ENCODE measurements at places on chromosomes 1 and 21. TPM values are rescaled to one million over a fixed set of nuclear protein-coding genes. Genes with fewer than 3 reads are reported as not detected.

TENT5C gene
- total RNA-seq: 0.12 TPM

IL24 gene
- not detected for total RNA-seq

DNA sequence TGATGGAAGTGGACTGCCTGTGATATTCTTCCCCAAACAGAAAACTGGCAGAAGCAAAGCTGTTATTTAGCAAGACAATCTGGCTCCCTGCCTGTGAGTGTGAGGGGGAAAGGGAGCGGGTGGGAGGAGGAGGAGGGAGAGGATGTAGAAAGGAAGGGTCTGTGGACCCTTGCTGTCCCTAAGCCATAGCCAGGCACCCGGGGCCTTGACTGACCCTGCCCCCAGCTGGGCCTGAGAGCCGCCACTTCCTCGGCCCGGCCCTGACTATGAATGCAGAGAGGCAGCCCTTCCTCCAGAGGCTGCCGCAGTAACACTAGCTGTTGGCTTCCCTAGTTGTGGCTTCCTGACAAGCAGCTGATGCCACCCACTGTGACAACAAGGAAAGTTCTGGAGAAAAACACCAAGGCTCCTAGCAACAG lies 13.9 kb downstream of the PLA2G2F start:
- H3K27ac ChIP-seq: no peak overlapping the region
- no peaks in the 10 kb centered on the region for H3K27me3 ChIP-seq
- no peaks in the 10 kb centered on the region for H3K36me3 ChIP-seq
- H3K4me3 ChIP-seq: no peak overlapping the region
- no peak for DNase-seq

DNA sequence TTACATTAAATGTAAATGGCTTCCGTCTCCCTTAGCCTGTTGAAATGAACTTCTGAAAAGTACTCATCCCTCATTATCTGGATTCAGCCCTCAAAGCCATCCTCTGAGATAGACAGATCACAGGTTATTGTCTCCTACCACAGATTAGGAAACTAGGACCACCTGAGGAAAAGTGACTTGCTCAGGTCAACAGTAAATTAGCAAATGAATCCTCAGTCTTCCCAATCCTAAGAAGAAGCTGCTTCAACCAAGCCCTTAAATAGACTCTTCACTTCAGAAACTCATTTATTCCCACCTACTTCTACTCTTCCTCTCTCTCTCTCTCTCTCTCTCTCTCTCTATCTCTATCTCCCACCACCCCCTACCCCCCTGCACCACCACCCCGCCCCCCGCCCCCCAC lies 152.3 kb downstream of the DMRTA2 start:
- H3K4me3 ChIP-seq: no peak overlapping the region
- H3K27me3 ChIP-seq: no peaks in the 10 kb centered on the region
- no peaks in the 10 kb centered on the region for H3K36me3 ChIP-seq
- no peak overlapping the region for H3K27ac ChIP-seq
- no peaks in the 10 kb centered on the region for H3K4me1 ChIP-seq

- no peaks in the 10 kb centered on the region for H3K4me1 ChIP-seq
- H3K27me3 ChIP-seq: no peaks in the 10 kb centered on the region
- peaks cover 14% of the 10 kb centered on the region for H3K36me3 ChIP-seq
- H3K27ac ChIP-seq: no peak overlapping the region
- no peak overlapping the region for H3K4me3 ChIP-seq
These were observed 126.4 kb downstream of the VPS13D start for GRCh38 chr1:12356004-12356890.

Data from endothelial cell of umbilical vein (primary cell).